ENCODE measurements at places on chromosomes 13 and 19. TPM values are rescaled to one million over a fixed set of nuclear protein-coding genes. Genes with fewer than 3 reads are reported as not detected.

The SIPA1L3 gene
- total RNA-seq: 35.0 TPM

The ZNF486 gene
- total RNA-seq: 11.0 TPM

The NBEA gene
- total RNA-seq: 1.7 TPM

The PRKD2 gene
- 115 TPM for total RNA-seq

The MAP4K1 gene
- total RNA-seq: 361 TPM

The FKBP8 gene
- 249 TPM for total RNA-seq

The PEAK3 gene
- not detected for total RNA-seq

The FPR1 gene
- not detected for total RNA-seq

The C19orf81 gene
- total RNA-seq: not detected

The ZNF681 gene
- total RNA-seq: 8.0 TPM

The OCEL1 gene
- total RNA-seq: 29.3 TPM

The CYP4F8 gene
- not detected for total RNA-seq

The CEACAM21 gene
- 42.8 TPM for total RNA-seq

The TMEM272 gene
- total RNA-seq: 7.9 TPM

Measured in CD4-positive, alpha-beta memory T cell (primary cell).